ENCODE measurements at places on chromosomes 2 and 18.

- no peak for DNase-seq
Observed at GRCh38 chr2:173705656-173706055, 259.5 kb downstream of the SP3 start.

DNA sequence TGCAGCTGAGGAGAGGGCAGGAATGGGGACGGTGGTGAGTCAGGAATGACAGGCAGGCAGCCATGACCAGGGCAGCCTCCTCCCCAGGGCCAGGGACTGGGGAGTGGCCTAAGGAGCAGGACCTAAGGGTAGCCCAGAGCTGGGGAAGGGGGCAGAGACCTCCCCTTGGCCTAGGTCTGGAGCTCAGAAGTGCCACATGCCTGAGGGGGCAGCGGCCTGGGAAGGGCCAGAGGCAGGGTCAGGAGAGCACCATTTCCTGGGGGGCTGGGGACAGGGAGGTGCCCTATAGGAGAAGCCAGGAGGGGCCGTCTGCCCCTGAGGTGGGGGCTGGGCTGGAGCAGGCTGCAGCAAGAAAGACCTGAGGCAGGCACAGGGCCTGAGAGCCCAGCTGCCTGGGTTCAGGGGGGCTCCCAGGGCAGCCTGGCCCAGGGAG lies 20.9 kb downstream of the CFLAR start:
- no peak for DNase-seq

- DNase-seq, result no peak
Observed at GRCh38 chr2:136175868-136176267, 57.9 kb upstream of the CXCR4 start.

DNA sequence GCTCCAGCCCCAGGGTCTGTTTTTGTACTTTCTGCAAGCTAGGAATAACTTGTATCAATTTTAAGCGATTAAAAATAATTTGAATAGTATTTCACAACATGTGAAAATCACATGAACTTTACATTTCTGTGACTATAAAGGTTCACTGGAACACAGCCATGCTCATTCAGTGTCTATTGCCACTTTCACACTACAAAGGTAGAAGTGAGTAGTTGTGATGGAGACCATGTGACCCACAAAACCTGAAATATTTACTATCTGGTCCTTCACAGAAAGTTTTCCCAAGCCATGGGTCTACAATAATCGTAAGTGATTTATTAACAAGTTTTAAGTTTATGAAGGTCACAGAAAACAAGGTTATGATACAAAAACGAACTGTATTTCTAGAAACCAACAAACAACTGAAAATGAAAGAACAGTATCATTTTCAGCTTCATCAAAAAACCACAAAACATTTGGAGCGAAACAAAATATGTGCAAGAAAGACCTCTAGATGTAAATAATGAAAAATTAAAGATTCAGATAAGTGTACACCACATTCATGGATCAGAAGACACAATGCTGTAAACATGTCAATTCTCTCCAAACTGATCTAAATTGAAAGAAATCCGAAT lies 68.9 kb upstream of the DNER start:
- DNase-seq, result no peak

GRCh38 chr2:236636714-236637470 lies 67.3 kb downstream of the ACKR3 start:
- DNase-seq, result no peak

GRCh38 chr2:24739354-24740025 lies 53.7 kb downstream of the PTRHD1 start:
- no peak for DNase-seq

- DNase-seq, result no peak
Observed at GRCh38 chr2:132282911-132283310, 121.2 kb upstream of the ANKRD30BL start.

- DNase-seq, result no peak
Observed at GRCh38 chr2:14350856-14351255, 281.7 kb upstream of the LRATD1 start.

GRCh38 chr2:98378196-98378595 lies 31.9 kb downstream of the CNGA3 start:
- DNase-seq, result no peak

DNA sequence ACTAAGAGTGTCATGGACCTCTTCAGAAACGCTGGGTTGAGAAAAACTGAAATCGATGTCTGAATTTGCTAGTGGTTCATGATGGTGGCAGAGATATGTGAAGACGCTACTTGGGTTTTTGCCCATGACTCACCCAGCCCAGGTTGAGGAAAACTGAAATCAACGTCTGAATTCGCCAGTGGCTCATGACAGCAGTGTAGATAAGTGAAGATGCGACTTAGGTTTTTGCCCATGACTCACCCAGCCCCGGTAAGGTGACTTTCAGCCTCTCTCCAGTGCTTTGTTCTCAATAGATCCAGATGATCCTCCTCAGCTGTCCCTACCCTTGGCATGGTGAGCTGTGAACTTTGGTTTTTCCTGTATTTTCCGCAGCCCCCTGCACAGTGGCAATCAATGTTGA lies 105.3 kb upstream of the SIX3 start:
- no peak for DNase-seq

DNA sequence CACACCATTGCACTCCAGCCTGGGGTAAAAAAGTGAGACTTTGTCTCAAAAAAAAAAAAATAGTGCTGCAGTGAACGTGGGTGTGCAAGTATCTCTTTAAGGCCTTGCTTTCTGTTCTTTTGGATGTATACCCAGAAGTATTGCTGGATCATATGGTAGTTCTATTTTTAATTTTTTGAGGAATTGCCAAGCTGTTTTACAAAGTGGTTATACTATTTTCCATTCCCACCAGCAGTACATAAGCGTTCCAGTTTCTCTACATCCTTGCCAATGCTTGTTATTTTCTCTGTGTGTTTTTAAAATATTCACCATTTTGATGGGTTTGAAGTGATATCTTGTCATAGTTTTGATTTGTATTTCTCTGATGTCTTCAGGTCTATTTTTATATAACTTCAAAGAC lies 13.1 kb downstream of the ARMC9 start:
- DNase-seq, result no peak

- DNase-seq, result no peak
Observed at GRCh38 chr2:120497261-120497977, 151.5 kb downstream of the INHBB start.

DNA sequence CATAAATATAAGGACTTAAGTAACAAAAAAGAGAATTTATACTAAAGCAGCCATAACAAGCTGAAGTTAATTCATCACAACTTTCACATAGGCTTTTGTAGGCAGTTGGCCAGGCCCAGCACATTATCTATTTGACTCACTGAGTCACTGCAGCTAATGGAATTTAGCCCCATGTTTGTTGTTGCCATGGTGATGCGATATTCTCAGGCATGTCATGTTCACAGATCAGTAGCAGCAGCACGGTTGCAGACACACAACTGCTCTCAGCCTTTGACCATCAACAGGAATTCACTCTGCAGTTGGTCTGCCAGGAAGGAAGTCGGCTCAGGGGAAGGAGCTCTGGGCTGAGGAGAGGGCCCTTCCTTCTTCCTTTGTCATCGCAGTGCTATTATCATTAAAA lies 639.8 kb downstream of the TMEM182 start:
- peak; percentile 64 for DNase-seq

GRCh38 chr2:218367415-218368149 lies 10.9 kb downstream of the CATIP start:
- peak; percentile 62 for DNase-seq

- no peak for DNase-seq
Observed at GRCh38 chr2:189287982-189288521, 108.5 kb upstream of the COL5A2 start.

DNA sequence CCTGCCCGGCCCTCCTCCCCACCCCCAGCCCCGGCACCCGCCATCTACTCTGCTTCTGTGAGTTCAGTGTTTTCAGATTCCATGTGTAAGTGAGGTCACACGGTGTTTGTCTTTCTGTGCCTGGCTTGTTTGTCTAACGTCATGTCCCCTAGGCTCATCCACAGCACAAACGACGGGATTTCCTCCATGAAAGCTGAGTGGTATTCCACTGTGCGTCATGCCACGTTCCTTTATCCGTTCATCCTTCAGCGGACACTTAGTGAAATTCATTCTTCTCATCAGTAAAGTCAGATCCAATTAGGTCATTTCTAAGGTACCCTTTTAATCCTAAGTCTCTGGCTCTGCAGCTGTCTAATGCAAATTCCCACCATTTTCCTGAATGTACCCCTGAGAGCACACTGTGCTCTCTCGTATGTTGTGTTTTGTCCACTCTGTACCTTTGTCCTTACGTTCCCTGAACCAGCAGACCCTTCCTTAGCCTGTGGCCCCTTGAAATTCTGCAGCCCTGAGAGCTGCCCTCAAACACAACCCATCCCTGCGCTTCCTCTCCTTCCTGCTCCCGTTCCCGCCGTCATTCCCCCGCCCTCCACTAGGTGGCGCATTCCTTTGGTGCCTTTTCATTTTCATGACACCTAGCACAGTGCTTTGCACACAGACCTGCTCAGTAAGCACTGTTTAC lies 44.1 kb downstream of the TRAPPC12 start:
- peak; percentile 77 for DNase-seq

GRCh38 chr18:45046228-45046627 lies 365.5 kb downstream of the SETBP1 start:
- DNase-seq, result no peak

- DNase-seq, result no peak
Observed at GRCh38 chr2:9222893-9223287, 16.3 kb downstream of the ASAP2 start.

- no peak for DNase-seq
Observed at GRCh38 chr2:77101796-77102452, 420.3 kb downstream of the LRRTM4 start.

DNA sequence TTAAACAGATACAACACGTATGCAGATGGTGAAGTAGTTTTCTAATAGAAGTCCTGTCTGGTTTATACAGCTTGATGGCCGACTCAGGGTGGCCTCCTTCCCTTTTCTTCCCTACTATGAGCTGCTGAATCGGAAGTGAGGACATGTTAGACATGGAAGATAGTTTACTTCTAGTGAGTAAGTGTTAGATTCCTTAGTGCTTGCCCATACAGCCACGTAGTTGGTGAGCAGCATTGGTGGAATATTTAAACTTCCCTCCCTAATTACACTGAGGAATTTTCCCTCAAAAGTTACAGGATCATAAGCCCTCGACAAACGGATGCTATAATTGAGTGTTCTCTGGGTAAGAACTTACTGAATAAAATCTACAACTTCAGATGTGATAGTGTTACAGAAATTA lies 52.1 kb downstream of the RHBDD1 start:
- no peak for DNase-seq

DNA sequence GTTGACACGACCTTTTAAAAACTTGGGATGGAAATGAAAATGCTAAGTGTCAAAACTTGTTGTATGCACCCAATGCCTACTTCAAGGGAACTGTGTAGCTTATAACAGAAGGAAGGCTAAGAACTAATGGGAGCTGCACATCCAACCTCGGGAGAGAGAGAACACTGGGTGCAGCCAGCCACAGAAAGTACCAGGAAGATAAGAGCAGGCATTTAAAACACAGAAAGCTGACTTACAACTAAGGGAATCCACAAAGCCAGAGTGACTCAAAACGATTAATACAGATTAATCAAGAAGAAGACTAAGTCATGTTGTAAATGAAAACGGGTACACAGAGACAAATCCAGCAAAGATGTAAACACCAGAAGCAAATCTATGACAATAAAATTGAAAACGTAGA lies 113.4 kb downstream of the HDAC4 start:
- no peak for DNase-seq

- DNase-seq, result no peak
Observed at GRCh38 chr2:52405980-52406379, 1361.6 kb upstream of the CHAC2 start.

DNA sequence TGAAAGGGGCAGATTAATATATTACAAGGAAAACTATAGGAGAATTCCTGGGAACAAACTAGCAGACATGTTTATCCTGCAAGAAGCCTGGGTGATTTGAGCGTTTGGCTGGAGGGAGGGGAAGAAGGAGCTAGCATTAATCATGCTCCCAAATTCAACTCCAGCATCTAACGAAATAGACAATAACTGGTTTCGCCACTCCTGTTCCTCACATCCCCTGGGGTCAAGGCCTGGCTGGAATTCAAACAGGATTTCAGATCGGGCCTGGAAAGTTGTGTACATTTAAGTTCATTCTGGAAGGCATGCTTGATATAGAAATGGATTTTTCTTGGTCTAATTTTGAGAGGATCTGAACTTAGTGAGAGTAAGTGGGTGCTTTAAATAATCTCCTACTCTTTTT lies 126.1 kb upstream of the CTAGE1 start:
- DNase-seq, result no peak

DNA sequence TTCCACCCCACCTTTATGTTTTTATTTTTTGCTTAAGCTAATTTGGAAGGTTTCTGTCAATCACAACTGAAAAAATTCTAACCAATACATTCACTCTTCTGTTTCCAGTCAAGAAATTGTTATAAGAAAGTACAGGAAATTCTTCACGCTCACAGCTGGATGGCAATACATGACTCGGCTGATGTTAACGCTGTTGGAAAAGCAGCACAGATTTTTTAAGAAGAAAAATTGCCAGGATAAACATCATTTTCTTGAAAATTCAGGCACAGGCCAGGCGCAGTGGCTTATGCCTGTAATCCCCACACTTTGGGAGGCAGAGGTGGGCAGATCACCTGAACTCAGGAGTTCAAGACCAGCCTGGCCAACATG lies 46.1 kb downstream of the STPG4 start:
- DNase-seq, result no peak

DNA sequence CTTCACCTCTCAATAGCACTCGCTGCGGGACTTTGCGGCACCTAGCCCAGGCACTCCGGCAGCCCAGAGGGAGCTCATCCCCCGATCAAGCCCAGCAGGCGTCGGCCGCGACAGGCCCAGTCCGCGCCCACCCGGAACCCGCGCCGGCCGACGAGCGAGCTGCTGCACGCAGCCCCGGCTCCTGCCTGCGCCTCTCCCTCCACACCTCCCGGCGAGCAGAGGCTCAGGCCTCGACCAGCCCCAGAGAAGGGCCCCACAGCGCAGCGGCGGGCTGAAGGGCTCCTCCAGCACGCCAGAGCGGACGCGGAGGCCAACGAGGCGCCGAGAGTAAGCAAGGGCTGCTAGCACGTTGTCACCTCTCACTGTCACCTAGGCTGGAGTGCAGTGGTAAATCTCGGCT lies 63.5 kb downstream of the KIAA2012 start:
- no peak for DNase-seq

GRCh38 chr2:56333812-56334485 lies 150.2 kb downstream of the CCDC85A start:
- no peak for DNase-seq
